ENCODE measurements at places on chromosomes 2 and 18.

DNA sequence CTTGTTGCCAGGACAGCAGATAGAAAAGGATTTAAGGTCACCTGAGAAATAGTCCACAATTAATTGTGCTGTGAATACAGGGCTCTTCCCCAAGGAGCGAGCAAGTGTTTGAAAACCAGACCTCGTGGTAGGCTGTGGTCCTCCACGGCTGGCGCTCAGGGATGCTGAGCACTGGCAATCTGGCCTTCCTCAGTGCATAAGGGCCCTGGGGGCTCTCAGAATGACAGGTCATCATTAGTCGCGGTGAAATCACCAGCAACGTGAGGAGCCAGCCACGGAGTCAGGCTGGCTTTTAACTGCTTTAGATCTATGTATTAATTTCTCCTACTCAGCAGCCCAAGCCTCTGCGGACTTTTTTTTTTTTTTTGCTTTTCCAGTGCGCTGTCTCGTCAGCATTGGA is 148.5 kb downstream of the FHOD3 start:
- no peak for DNase-seq

- DNase-seq: no peak
Measured at GRCh38 chr2:121366040-121366439, 81.0 kb upstream of the TFCP2L1 start.

GRCh38 chr2:121491518-121491917 is 39.2 kb upstream of the RNU4ATAC start:
- no peak for DNase-seq

DNA sequence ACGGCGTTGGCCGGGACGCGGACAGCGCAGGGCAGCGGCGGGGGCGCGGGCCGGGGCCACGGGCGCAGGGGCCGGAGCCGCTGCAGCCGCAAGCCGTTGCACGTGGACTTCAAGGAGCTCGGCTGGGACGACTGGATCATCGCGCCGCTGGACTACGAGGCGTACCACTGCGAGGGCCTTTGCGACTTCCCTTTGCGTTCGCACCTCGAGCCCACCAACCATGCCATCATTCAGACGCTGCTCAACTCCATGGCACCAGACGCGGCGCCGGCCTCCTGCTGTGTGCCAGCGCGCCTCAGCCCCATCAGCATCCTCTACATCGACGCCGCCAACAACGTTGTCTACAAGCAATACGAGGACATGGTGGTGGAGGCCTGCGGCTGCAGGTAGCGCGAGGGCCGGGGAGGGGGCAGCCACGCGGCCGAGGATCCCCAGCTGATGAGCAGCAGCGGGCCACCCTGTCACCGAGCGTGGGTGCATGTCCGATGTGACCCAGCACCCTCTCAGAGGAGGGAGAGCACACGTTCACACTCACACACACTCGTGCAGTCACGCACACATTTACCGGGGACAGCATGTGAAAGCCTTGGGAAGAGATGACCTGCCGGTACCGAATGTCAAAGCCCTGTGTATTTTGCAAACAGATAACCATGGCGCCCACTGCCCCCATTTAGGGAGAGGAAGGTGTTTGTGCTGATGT is 4.2 kb downstream of the GDF7 start:
- DNase-seq: no peak

DNA sequence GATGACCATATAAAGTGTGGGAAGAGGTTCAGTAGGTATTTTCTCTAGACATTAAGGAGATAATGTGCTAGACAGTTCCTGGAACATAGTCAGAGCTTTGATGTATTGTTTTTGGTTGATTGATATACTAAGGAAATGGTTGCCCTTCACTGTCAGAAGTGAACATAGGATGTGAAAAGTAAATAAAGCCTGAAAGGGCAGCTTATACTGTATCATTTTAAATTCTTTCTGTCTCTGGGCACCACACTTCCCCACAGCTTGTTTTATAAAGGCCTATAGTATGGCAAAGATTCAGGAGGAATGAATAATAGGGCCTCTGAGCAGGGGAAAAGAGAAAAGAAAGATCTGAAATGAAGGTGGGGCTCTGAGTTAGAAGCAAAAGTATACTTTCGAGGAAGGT is 72.7 kb upstream of the ITPRID2 start:
- DNase-seq: no peak

DNA sequence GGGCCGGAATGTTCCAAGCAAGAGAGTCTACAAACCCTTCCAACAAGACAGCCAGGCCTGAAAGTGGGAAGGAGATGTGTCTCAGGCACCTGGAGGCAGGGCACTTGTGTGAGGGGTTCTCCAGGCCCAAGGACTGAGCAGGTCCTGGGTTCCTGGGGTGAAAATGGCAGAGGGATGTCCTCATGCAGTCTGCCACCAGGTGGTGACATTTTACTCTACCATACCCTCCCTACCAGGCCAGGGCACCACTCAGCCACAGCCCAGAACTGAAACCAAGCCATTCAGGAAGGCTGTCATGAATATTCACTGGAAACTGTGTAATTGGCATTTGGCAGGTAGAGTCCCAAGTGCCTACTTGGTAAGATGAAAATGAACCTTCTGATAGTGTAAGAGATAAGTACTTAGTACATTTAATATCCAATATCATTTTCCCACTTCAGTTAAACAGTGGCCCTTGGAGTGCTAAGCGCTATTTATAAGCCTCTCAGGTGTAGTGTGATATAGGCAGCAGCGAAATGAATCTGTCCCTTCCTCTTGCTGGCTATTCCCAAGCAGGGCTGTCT is 185.1 kb downstream of the MYO5B start:
- DNase-seq: no peak

GRCh38 chr2:232903989-232904388 is 33.9 kb downstream of the SNORC start:
- no peak for DNase-seq

- no peak for DNase-seq
Measured at GRCh38 chr2:127065299-127065939, 41.5 kb downstream of the BIN1 start.

DNA sequence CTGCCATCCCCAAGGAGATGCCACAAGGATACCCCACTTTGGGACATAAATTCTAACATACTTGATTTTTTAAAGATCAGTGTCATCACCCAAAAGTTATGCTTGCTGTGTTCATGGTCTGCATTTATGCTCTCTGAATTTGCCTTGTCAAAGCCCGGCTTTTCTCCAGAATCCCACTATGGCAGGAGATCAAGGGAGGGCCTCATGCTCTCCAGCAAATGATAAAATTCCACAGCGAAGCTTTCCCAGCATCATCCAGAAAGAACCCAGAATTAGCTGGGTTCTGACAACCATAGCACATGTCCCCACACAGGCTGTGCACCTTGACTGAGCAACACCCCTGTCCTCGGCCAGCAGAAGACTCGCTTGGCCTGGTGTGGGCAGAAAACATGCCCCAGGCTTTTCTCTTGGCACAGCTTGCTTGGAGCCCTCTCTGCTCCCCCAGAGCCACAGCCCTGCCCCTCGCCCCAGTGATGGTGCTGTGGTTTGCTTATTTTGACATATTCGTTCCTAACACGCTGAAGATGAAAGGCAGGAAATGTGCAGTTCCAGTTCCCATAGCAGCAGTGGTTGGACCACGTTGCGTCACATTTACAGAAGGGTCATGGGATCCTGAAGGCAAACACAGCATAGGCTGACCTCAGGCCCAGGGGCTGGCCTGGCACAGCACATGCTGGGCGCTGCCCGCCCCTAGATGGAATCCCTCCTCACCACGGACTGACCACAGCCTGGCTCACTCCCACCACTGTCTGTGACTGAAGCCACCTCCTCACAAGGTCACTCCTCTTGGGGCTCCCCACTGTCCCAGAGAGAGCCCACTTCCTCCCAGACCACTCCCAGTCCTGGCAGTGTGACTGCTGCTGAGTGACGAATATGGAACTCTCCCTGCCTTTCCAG is 14.1 kb upstream of the CHRNA1 start:
- DNase-seq: peak; percentile 28

- no peak for DNase-seq
Measured at GRCh38 chr18:11883153-11883552, 25.0 kb downstream of the MPPE1 start.

- DNase-seq: no peak
Measured at GRCh38 chr18:48402953-48403352, 6.2 kb downstream of the ZBTB7C start.

GRCh38 chr2:199734651-199735050 is 116.3 kb downstream of the FTCDNL1 start:
- DNase-seq: no peak

DNA sequence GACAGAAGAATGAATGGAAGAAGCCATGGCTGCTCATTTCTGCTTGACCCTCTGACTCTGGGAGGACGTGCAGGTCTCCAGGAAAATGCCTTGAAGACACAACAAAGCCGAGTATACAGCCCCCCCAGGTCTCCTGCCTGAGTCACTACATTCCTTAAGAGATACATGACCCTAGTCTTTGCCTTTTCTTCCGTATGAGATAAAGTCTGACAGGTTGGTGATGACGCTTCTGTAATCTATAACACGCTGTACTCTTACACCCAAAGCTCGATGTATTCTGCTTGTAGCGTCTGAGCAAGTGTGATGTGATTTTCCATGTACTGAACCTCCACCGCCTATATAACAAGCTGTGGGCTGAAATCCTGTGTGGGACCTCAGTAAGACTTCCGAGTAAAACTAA is 77.3 kb downstream of the KCTD1 start:
- no peak for DNase-seq

DNA sequence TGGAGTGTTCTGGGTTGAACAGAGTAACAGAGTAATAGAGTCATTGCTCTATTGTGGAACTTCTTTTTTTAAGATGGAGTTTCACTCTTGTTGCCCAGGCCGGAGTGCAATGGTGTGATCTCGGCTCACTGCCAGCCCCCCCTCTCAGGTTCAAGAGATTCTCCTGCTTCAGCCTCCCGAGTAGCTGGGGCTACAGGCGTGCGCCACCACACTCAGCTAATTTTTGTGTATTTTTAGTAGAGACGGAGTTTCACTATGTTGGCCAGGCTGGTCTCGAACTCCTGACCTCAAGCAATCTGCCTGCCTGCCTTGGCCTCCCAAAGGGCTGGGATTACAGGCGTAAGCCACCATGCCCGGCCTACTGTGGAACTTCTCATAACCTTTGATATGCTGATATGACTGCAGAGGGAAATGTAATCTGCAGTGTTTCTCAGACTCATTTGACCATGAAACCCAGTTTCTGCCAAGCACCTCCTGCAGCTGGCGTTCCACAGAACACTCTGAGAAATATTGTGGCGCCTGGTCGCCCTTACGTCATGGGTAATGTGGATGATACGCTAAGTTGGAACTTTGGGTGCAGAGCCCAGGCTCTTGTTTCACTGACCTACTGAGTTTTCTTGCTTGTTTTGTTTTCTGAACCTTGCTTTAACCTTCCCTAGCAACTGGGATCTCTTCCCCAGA is 213.8 kb downstream of the BCL2 start:
- no peak for DNase-seq

- no peak for DNase-seq
Measured at GRCh38 chr2:162090109-162090508, 16.1 kb upstream of the DPP4 start.

- no peak for DNase-seq
Measured at GRCh38 chr18:24949908-24950307, 402.1 kb downstream of the ZNF521 start.

- no peak for DNase-seq
Measured at GRCh38 chr2:31996571-31997150, 14.1 kb downstream of the MEMO1 start.

DNA sequence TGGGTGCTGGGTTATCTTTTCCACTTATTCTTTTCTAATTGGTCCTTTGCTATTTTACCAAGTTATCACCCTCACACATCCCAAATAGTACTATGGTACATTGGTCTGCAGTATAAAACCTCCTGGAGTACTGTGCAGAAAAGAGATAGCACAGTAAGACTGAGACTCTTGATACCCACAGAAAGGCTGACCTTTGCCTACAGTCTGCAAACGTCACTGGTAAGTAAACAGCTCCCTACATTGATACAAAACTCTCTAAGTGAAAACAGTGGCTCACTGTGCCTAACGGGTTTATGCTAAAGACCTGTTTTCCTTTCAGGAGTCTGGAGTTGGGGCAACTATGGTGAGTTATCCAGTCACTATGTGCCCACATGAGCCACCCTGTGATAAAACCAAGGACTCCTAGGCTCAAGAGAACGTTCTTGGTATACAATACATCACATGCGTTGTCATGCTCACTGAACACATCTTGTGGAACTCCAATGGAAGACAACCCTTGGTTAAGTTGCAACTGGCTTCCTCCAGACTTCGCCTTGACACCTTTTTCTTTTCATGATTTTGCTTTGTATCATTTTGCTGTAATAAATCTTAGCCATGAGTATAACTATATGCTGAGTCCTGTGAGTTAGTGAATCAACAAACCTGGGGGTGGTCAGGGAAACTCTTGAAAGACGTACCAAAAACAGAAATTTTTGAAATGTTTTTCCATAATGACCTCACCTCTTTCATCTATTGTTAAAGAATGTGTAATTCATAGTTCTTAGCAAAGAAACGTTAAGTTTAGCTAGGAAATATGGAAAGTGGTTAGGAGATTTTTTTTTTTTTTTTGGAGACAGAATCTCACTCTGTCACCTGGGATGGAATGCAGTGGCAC is 104.9 kb downstream of the C2orf74 start:
- no peak for DNase-seq

DNA sequence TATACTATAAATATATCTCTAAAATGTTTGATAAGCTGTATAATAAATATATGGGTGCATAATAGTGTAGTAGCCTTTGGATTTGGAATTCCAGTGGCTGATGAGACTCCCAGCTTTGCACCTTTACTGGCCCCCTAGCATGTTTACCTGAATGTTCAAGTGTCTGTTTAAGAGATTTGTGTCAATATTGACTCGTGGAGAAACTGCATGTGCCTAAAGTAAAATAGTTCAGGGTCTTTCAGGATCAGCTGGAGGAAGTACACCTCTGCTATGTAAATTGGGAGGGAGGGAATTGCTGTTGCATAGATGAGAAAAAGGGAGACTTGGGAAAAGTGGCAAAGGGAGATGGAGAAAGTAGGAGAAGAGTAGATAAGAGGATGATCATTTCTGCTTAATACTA is 23.9 kb downstream of the ME2 start:
- no peak for DNase-seq

DNA sequence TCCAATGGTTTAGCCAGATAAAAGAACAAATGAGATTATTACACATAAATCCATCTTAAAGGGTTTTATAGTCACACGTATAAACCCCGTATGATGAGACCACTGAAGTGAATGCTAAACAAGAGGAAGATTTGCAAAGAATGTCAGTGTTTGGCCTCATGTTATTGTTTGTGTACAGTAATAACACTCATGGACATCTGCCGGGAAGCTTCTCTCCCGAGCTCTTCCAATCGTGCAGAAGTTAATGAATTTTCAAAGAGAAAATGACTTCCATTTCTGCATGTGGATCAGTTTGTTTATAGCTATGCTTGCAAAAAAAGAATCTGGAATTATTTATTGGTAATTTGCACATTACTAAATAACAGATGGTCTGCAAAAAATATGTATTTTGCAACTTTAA is 88.5 kb upstream of the APCDD1 start:
- DNase-seq: no peak

DNA sequence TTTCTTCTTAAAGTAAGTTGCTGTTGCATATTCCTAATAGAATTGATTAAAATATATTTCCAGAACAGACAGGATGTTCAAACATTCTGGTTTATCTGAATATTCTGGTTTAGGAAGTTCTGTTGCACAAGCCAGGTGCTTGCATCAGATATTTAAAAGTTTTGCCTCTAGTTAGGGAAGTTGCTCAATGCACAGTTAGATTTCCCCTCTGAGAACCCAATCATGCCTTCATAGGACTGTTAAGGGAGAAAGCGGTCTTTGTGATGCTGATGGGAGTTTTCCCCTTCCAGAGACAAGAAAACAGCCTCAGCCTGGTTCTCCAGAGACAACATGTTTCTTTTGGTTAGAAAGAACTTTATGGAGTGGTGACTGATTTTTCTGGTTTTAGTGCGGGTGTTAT is 65.6 kb upstream of the REV1 start:
- no peak for DNase-seq

- DNase-seq: no peak
Measured at GRCh38 chr18:12595571-12596255, 62.2 kb downstream of the SPIRE1 start.
